ENCODE measurements at places on chromosomes 3 and 15.

- no peak for DNase-seq
Measured at GRCh38 chr3:183192650-183193300, 30.2 kb upstream of the LAMP3 start.

- DNase-seq = no peak
Measured at GRCh38 chr3:161070252-161070930, 34.8 kb downstream of the B3GALNT1 start.

- DNase-seq = no peak
Measured at GRCh38 chr3:147651107-147651778, 242.1 kb downstream of the ZIC1 start.

DNA sequence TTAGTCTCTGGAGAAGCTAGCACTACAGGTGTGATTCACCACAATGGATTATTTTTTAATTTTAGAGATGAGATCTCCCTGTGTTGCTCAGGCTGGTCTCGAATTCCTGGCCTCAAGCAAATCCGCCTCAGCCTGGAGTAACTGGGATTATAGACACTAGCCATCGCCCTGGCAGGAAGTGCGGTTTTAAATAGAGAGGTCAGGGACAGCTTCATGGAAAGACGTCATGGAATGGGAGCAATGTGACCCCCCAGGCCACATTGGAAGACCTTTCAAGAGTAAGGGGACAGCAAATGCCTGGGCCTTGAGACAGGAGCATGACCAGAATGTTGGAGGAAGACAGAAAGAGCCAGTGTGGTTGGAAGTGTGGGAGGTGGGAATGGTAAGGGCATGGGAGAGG is 2.2 kb upstream of the ISG20 start:
- DNase-seq = no peak

- DNase-seq = no peak
Measured at GRCh38 chr3:120161902-120162301, 67.7 kb upstream of the GSK3B start.

DNA sequence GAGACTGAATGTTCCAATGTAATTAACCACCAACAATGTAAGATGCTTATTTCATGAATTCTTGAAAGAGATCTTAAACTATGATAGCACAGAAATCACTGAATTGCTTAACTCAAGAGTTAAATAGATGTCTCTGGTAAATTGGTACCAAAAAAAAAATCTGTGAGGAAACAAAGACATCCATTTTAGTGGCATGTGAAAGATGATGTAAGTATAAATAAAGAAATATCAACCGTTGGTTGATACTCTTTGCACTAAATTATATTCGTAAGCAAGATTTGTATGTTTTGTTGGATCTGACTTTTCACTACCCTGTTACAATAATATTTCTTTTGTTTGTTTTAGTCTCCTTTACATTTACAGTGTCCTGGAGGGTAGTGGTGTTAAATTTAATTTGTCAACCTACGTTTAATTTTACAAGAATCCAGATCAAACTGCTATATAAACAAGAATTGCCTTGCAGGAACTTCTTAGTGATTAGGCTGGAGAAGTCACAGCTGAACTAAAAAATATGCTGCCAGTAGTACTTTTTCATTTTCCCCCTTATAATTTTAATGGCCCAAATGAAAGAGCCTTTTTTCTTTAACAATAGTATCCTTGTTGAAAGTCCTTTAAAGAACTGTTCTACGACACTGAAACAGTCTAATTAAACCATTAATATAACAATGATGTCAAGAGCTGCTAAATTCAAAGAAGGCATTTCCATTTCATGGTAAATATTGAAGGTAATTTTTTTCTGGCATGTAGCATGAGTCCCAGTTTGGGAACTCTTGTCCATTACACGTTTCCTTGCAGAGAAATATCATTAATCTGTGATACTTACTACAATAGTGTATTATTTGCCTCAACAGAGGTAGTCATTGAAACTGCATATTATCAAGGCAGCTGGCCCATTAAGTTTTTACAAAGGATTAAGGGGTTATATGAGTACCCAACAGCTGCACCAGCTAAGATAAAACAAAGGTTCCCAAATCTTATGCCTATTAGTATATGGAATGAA is 109.6 kb upstream of the PHLDB2 start:
- no peak for DNase-seq

- no peak for DNase-seq
Measured at GRCh38 chr3:135059580-135059979, 264.5 kb downstream of the EPHB1 start.

DNA sequence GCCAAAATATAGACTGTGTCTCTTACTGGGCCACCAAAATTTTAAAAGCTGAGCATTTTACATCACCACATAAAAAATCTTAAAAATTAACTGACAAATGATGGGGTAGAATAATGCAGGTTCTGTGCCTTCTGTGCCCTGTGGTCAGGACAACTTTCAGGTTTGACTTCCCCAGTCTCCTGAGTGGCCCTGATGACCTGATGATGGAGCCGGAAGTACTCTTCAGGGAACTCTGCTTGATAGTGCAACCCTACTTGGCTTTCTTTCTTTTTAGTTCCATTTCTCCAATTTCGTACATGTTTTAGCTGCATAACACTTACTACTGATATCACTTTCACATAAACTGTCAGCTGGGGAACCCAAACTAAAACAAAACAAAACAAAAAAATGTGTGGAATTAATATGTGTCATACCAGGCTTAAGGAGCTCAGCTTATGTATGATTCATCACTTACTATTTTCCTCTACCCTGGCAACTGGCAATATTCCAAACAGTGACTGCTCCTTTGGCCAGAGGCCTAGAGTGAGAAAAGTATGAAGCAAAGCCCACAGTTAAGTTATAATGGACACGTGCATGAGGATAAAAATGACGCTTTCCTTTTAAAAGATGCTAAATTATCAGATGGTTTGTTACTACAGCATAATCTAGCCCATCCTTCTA is 194.3 kb downstream of the BCHE start:
- DNase-seq = no peak

GRCh38 chr3:17231537-17232261 is 346.9 kb downstream of the PLCL2 start:
- DNase-seq = no peak

DNA sequence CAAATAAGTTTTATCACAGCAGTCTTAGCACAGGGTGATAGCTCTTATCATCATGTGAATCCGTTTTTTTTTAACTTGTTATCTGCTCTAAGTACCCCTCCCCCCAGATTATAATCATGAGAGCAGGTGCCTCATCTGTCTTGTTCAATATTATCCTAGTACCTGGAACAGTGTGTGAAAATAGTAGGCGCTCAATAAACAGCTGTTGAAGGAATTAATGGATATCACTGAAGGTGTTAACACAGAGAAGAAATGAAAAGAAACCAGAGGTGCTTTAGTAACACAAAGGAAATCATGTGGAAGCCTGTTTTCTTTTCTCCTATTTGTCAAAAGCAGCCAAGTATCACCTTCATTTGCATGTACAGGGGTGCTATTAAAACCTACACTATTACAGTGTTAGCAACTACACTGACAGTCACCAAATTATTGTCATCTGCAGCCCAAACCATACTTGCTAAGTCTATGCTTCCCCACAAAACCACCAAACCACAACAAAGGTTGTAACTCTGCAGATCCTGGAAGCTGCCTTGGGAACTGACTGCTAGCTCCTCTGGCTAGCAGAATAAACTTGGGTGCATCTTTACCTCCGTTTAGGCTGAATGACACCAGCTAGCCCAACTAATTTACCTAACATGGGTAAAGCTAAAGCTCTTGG is 2.9 kb downstream of the XPC start:
- DNase-seq = no peak

DNA sequence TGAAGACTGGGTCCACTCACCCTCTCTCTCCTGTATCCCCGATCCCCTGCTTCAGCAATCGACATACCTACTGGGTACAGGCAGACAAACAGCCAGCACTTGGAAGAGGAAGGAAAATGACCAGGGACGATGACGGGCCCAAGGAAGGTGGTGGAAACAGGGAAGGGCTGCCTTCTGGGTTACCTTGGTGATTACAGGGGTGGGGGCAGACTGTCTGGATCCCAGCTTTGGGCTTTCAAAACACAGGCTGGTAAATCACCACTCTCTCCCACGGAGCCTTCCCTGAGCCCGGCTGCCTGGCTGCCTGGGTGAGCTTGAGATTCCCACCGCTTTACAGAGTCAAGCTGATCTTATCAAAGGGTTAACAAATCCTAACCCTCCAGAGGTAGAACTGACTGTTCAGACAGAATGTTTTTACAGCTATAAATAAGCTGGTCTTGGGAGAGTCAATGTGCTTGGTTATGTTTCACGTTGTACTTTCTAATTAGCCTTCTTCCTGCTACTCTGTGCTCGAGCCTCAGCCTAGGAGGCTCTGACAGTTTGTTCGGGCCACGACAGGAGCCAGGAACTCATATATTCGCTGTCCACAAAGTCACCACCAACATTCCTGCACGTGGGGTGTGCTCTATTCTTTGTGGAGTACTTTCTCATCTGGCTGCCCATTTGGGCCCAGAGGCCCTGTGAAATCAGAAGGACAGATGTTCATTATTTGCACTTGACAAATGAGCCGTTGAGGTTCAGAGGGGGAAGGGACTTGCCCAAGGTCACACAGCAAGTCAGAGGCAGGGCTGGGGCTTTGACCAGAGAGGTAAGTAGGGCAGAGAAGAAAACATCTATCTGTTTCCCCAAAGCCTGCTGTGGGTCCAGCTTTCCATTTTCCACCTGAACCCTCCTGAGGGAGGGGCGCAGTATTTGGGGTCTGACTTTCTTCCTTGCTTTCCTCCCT is 63.5 kb downstream of the FEM1B start:
- DNase-seq = no peak

- DNase-seq = no peak
Measured at GRCh38 chr3:103127737-103128136, 692.9 kb downstream of the ZPLD1 start.

- DNase-seq = no peak
Measured at GRCh38 chr3:38111696-38112377, 25.1 kb downstream of the ACAA1 start.

DNA sequence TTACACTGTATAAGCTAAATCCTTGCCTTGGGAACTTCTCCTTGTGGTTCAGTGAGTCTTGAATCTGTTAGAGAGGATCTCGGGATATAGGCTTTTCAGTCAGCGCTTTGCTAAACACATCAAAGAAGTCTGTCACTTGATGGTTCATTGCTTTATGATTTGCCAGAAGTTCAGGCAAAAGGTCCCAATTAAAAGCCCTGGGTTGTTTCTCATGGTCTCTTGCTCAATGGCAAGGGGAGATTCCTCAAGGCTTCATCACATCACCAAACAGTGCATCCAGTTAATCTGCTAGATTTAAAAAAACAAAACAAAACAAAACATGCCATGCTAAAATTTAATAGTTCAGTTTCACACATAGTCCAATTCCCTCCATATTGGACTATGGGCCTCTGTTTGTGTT is 114.8 kb downstream of the FILIP1L start:
- DNase-seq = no peak

GRCh38 chr3:1787094-1787493 is 311.6 kb upstream of the CNTN4 start:
- DNase-seq = no peak

DNA sequence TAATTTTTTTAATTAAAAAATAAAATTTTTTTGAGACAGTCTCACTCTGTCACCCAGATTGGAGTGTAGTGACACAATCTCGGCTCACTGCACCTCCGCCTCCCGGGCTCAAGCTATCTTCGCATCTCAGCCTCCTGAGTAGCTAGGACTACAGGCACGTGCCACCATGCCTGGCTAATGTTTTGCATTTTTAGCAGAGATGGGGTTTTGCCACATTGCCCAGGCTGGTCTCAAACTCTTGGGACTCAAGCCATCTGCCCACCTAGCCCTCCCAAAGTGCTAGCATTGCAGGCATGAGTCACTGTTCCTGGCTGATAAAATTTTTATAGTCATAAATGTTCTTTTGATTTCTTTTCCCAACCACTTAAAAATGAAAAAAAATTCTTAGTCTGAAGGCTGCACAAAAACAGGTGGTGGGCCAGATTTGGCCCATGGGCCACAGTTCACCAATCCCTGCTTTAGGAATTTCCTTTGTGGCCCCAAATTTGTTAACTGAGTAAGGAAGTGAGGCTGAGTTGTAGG is 9.2 kb downstream of the UBA5 start:
- no peak for DNase-seq

DNA sequence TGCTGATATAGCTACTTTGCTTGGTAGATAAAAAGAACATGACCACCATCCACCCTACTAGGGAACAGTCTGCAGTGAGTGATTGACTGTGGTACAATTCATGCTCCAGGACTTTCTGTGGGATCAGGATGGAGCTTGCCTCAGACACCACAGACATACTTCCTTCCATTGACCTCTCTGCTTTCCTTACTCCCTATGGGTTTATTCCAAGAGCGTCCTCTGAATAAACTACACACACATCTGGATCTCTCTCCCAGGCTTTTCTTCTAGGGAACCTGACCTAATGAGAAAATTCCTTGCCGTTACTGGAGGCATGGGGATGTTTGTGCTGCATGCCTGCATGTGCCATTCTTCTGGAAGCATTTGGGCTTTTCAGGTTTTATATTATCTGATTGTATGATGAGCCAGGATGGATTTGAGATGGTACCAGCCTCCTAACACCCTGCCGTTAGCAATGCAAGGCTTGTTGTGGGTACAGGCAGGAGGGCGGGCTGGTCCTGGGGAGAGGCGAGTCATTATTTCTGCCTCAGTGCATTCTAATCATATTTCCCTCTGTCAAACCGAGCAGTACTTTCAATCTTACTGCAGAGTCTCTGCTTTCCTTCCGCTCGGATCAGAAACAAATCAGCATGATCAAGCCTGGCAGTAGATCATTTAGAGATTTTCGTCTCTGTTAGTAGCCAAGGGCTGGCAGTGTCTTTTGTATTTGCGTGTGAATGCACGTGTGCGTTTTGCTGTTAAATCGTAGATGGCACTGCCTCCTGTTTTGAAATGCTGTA is 279.2 kb downstream of the PDCD6IP start:
- no peak for DNase-seq

DNA sequence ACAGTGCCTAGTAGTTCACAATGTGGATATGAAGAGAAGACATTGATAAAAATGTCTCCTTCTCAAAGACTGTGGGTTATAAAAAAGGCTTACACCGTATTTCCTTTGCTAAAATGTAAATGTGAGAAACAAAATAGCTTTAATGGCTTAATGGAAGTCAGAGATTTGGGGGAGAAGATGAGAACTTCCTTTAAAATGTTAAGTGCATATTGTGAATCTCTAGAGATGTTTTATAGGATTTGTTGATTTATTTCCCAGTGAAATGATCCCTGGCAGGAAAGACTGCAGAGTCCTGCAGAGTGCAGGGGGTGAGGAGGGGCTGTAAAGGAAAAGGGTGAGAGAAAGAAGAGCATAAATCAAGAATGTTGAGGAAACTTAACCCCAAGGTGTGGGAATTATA is 305.1 kb downstream of the GAP43 start:
- no peak for DNase-seq
